ENCODE measurements at places on chromosomes 3 and 15. TPM values are rescaled to one million over a fixed set of nuclear protein-coding genes. Genes with fewer than 3 reads are reported as not detected.
A peak's percentile ranks its signal among the peaks of the same experiment; 100 is the strongest.

The EFCC1 gene
- 0.66 TPM for total RNA-seq

GRCh38 chr15:68797599-68798345 is 22.9 kb downstream of the ANP32A start:
- DNase-seq = peak; percentile 68

GRCh38 chr3:145183261-145183660 is 977.7 kb downstream of the PLOD2 start:
- DNase-seq = peak; percentile 9

DNA sequence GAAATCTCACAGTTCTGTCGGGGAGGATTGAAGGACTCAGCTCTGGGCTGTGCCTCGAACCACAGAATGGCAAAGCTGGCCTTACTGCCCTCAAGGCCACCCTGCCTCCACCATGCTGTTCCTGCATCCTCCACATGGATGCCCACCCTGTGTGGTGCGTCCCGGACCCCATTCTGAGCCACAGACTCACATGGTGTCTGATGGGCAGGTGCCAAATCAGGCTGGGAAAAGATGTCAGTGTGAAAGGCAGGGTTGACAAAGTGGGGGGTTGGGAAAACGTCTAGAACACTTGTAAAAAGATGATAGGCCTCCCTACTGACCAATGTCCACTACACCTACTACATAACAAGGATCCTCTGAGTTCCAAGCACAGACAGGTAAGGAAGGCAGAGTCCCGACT is 49.4 kb downstream of the TM2D3 start:
- no peak for DNase-seq

GRCh38 chr3:81947359-81947758 is 185.9 kb upstream of the GBE1 start:
- no peak for DNase-seq

- DNase-seq = peak; percentile 33
Measured at GRCh38 chr3:172513488-172513887, 9.7 kb downstream of the TNFSF10 start.

The CPLX3 gene
- total RNA-seq = not detected

DNA sequence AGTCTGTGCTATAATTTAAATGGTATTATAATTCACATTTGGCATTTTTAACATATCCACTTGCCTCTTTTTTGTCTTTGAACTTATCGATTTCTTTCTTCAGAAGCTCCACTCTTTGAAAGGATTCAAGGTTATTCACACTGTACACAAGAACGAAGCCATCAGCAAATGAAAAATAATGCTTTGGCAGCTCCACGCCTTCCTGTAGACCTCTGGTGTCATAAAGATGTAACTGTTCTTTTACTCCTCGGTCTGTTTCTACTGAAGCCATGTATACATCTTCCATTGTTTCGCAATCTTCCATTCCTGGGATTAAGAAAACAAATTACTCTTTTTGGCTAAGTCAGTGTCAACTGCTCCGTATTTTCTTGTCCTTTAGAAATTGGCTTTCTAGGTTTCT is 16.0 kb downstream of the NKIRAS1 start:
- DNase-seq = no peak

GRCh38 chr15:85379403-85380131 is 836 bp upstream of the AKAP13 start:
- peak; percentile 42 for DNase-seq

The PLXNA1 gene
- total RNA-seq = 22.6 TPM

GRCh38 chr3:150749255-150749654 is 13.7 kb downstream of the SIAH2 start:
- no peak for DNase-seq

GRCh38 chr15:58146749-58147148 is 8.6 kb downstream of the AQP9 start:
- DNase-seq = peak; percentile 48

DNA sequence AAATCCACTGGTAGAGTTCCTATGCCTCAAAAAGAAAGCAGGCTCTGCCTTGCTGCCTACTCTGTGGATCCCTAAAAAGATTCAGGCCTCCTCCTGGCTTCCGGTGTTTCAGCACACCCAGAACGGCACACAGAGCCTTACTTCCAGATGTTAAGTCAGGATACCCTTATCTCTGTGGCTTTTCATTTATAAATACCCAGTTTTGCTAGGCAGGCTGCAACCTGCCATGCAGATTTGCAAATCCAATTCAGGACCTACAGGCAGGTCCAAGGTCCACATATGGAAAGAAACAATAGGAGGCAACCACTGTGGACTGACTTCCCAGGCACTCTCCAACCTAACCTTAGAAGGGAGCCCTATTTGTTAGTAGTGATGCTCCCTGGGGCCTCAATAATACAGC is 30.7 kb downstream of the EFL1 start:
- DNase-seq = no peak

GRCh38 chr3:45560281-45560971 is 34.1 kb upstream of the LIMD1 start:
- peak; percentile 98 for DNase-seq

GRCh38 chr15:48001393-48002039 is 119.3 kb upstream of the SLC24A5 start:
- DNase-seq = peak; percentile 8

All from muscle of leg (tissue), 16 donors.